ENCODE measurements at places on chromosomes 5 and 9. TPM values are rescaled to one million over a fixed set of nuclear protein-coding genes. Genes with fewer than 3 reads are reported as not detected.
A peak's percentile ranks its signal among the peaks of the same experiment; 100 is the strongest.

- DNase-seq, result no peak
These were observed 93.1 kb downstream of the ZNF622 start for GRCh38 chr5:16372493-16372892.

DNA sequence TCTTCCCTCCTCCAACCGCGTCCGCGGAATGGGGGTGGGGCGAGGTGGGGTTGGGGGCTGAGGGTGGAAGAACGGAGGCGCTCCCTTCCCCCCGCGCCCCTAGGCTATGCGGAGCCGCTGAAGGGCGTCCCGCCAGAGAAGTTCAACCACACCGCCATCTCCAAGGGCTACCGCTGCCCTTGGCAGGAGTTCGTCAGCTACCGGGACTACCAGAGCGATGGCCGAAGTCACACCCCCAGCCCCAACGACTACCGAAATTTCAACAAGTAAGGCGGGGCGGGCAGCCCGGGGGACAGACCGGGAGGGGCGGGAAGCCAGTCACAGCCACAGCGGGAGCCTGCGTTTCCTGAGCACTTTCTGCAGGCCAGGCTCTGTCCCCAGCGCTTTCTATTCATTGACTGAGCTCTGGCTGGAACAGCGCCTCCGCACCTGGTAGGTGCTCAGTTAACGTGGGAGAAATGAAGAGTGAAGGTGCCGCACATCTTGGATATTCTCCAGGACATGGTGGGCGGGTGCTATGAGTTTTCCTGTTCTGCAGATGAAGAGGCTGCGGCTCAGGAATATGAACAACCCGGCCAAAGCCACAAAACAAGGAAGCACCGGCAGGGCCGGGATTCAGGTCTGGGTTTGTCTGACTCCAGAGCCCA lies 11.3 kb downstream of the MYOZ3 start:
- no peak for DNase-seq

- no peak for DNase-seq
These were observed 150.8 kb downstream of the EFNA5 start for GRCh38 chr5:107519900-107520354.

GRCh38 chr5:179192185-179192890 lies 132.2 kb downstream of the ZNF354C start:
- DNase-seq, result no peak

GRCh38 chr5:89733772-89734171 lies 675.8 kb downstream of the CETN3 start:
- DNase-seq, result no peak

GRCh38 chr9:104934691-104935500 lies 6.9 kb upstream of the ABCA1 start:
- DNase-seq, result no peak

- no peak for DNase-seq
These were observed 13.3 kb downstream of the CORO2A start for GRCh38 chr9:98178874-98179850.

DNA sequence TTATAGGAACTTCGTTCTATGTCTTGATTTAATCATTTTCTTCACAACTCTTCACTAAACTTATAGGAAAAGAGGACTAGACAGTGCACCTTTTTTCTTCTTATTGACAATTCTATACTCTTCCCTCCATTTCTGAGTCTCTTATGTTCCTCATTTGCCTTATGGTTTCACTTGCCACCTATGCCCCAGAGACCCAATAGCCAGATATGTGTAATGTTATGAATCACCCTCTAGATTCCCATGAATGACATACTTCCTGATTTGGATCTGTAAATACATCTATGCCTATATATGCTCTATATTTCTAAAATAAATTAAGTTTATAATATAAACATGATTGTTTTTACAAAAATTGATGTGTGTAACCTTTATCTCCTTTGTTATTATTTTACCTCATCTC lies 514.1 kb upstream of the MEF2C start:
- DNase-seq, result no peak

DNA sequence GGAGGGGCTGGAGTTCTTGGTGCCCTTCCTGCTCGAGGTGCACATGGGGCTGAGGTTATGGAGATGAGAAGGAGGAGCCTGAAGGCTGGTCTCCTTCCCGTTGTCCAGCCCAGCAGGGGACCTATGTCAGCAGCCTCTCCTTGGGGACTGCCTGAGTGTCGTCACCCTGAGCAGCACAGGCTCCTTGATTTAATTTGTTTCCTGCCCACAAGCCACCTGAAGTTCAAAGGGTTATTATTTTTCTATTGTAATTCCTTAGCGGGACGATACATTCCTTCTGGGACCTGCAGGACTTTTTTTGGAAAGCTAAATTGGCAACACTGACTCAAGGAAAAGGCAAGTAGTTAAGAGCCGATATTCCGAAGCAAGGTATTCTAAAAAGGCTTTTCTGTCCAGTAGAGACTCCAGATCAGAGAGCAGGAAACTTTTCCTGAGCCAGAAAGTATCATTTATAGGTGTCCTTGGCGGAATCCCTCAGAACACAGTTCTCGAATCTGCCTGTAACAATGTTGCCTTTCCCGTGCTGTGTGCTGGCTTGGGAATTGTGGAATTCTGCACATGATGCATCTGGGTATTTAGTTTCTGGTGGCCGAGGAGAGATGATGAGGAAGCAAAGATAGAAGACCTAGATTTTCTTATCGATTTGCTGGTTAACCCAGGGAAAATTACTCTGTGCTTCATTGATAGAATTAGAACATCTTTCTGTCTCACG lies 55.4 kb downstream of the ARHGAP26 start:
- no peak for DNase-seq

GRCh38 chr5:59864718-59865117 lies 28.8 kb downstream of the PDE4D start:
- no peak for DNase-seq

- DNase-seq, result peak; percentile 86
These were observed 32.1 kb downstream of the PTPA start for GRCh38 chr9:129143031-129143927.

DNA sequence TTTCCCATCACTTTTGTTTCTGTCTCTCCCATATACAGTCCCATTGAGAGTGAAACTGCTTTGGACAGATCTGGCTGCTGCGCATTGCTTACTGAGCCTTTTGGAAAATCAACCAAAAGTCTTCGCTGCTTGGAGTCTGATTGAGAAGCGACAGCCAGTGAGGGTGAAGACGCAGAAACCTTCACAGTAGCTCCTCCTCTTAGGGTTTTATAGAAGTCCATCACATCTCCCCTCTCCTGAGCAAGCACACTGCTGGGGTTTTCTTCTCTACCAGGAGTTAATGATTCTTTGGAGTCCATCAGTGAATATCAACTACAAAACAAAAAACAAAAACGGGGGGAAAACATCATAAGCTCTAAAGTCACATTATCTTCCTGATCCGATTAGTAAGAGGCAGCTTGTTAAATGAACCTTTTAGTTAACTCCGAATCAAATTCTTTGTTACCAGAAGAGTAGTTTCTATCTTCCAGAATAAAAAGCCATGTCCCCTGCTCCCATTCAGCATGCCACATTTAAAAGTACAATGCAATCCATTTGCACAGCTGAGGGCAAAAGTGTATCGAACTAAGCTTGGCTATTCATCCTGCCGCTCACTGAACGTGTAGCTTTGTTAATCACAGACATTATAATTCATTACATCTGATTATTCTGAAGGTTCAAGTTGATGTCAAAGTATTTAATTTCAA lies 2.8 kb downstream of the NR3C1 start:
- DNase-seq, result no peak

- no peak for DNase-seq
These were observed 5.2 kb upstream of the RAPGEF6 start for GRCh38 chr5:131640043-131640856.

DNA sequence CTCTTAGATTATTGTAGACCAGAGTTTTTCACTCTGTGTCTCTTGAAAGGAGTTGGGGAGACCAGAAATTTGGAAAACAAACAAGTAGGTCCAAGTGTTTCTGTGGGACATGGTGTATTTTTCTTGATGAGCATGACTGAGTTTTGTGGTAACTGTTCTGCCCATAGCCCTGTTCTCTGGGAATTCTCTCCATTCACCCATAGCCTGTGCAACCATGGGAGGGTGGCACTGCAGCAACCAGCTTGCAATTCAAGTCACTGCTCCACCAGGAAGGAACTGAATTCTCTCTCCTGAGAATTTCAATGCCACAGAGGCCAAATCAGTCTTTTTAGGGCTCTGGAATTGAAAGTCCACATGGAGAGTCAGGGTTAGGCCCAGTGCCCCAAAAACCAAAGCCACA lies 475.3 kb upstream of the TRPC7 start:
- no peak for DNase-seq

- no peak for DNase-seq
These were observed 64.2 kb downstream of the DCP2 start for GRCh38 chr5:113040672-113041260.

- no peak for DNase-seq
These were observed 133.9 kb downstream of the C9orf50 start for GRCh38 chr9:129486756-129487657.

DNA sequence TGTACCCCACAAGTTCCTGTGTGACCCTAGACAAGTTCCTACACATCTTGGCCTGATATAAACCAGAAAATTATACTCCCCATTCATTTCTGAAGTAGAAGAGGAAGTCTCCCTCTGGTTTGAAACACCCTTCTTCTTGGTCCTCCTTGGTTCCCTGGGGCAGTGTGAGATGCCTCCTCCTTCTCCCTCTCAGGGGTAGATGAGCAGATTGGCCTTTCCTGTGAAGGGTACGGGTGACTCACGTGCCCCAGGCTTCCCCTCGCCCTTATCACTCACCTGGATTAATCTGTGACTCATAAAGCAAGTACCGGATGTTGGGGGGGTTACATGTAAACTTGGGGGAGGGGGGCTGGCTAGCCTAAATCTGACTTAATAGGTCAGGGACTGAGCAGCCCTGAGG lies 11.1 kb upstream of the AQP3 start:
- no peak for DNase-seq

DNA sequence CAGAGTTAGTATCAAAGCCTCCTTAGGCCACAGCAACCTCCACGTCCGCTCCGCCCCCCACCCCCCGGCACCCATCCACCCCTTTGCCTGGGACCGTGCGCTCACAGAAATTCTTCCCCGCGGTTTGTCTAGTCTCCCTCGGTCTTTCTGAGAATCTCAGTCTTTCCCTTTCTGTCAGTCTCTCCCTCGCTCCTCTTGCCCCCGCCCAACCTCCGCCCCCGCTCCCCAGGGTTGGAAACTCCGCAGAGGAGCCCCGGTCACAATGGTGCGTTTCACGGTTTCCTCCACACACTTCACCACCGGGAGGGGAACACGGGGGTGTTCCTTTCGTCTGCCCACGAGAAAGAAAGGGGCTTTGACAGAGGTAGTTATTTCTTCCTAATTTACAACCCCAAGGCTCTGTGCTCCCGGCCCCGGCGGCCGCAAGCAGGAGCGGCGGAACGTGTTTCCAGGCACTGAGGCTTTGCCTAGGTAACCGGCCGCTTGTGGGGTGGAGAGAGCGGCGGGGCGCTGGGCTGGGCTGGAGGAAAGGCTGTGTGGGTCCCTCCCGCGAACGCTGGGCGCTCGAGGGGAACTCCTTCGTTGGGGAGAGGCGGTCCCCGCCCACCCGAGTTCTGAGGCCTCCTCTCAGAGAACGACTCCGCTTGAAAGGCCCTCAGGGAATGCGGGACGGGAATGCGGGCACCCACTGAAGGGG lies 2.1 kb downstream of the NR4A3 start:
- DNase-seq, result peak; percentile 32

DNA sequence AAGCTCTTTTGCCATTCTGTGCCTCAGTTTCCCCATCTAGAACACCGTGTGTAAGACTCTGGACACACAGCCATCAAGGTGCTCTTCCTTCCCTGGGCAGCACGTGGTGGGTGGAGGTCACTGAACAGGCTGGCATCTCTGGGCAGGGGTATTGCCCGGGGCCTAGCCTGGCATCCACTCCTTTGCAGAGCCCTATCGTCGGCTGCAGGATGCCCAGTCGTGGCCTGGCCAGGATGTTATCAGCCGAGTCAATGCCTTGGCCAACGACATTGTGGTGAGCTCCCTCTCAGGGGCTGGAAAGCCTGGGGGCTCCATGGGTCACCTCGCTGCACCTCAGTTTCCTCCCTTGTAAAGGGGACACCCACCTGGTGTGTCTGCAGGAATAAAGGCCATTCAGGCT lies 4.0 kb downstream of the ADGRD2 start:
- DNase-seq, result no peak

GRCh38 chr5:87048156-87048555 lies 219.5 kb upstream of the RASA1 start:
- peak; percentile 6 for DNase-seq

GRCh38 chr5:138966236-138966985 lies 91.3 kb upstream of the LRRTM2 start:
- DNase-seq, result no peak

- DNase-seq, result no peak
These were observed 1503.0 kb downstream of the EFNA5 start for GRCh38 chr5:106167766-106168165.

DNA sequence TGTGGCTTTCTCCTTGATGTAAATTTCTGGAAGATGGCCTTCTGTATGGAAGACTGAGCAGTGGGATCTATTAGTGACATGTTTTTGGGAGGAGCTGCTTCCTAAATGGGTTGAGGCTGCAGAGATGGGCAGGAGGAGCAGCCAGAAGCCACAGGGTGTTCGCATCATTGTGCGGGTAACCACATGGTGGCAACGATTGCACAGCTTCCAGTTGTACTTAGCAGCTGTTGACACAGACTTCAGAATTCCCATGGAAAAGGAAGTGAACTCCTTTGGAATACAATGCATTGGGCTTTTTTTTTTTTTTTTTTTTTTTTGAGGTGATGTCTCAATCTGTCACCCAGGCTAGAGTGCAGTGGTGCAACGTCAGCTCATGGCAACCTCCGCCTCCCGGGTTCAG lies 297.3 kb downstream of the NR3C1 start:
- DNase-seq, result peak; percentile 89

GRCh38 chr5:31850981-31851689 lies 212.2 kb downstream of the PDZD2 start:
- no peak for DNase-seq

GRCh38 chr5:40045429-40045828 lies 620.6 kb upstream of the DAB2 start:
- DNase-seq, result no peak

DNA sequence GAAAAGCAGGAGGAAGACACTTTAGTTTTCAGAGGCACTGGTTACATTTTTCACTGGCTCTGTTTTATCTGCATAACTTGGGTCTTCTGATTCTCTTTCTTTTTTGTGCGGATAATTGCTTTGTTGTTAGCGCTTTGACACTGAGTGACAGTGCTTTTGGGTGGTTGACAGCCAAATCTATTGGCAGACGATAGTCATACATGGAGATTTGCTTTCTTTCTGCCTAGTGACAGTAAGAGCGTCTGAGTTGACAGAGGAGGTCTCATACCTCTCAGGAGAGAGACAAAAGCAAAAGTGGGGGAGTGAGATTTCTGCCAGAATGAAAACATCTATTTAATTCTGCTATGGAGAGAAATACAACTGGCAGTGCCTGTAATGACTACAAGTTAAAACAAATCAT lies 2278.0 kb upstream of the WWC1 start:
- no peak for DNase-seq

The TOR4A gene
- 4.4 TPM for total RNA-seq

The CNTFR gene
- 0.20 TPM for total RNA-seq

The SOX30 gene
- total RNA-seq, result not detected

The PCDH1 gene
- total RNA-seq, result 0.08 TPM

The GBA2 gene
- 34.4 TPM for total RNA-seq

The MZB1 gene
- 0.24 TPM for total RNA-seq

The DTWD2 gene
- total RNA-seq, result 0.85 TPM

The CDC25C gene
- total RNA-seq, result 29.5 TPM

The MARVELD2 gene
- 0.28 TPM for total RNA-seq

The DNAJB5 gene
- total RNA-seq, result 18.5 TPM
